ENCODE measurements at places on chromosomes 3 and 15.

DNA sequence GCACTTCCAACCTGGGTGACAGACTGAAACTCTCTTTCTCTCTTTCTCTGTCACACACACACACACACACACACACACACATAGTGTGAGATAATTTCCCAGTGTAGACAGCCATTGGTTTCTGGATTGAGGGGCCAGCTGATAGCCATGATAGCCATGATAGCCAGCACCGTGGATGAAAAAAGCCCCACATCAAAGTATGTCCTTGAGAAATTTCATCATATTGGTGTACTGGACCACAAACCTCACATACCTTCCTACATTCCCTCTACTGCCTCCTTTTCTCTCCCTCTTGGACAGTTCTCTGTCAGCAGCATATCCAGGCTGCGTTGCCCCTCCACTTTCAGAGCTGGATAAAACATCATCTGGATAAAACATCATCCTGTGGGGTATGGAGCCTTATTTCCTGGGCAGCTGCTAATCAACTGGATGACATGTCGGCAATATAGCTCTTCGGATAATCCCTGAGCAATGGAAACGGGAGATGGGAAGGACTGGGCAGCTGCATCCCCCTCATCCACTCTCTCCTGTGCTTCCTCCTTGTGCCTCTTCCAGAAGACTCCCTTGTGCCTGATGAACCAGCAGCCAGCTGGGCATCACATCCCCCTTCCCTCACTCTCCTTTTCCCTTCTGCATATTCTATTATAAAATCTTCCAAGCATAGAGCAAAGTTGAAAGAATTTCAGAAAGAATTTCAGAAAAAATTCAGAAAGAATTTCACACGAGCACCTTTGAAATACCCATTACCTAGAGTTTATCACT lies 39.3 kb downstream of the GRK7 start:
- no peak for DNase-seq

DNA sequence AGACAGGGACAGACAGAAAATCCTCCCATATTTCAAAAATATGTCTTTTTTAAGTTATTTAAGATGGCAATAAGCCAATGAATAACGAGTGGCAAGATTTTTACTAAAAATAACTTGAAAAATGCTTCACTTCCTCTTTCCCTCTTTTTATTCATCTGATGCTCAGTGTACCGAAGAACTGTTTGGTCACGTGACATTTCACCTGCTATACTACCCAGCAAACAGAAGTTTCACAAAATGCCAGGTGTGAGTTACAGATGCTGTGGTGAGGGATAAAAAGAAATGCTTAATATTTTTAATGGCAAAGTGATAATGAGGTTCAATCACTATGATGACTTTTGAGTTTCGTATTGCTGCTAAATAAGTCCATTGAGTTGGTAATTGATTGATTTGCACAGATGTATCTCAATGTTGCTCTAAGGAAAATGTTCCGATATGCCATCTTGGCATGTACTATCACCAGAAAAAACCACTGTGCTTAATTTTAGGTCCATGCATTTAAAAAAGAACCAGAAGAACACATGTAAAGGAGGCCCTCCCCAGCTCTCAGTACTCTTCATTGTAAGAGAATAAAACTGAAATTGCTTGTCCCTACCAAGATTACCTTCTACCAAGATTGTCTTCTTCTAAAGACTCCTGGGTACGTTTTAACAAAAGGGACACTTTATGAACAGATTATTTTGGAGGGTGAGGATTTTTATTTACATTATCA lies 26.0 kb upstream of the SEC62 start:
- no peak for DNase-seq

DNA sequence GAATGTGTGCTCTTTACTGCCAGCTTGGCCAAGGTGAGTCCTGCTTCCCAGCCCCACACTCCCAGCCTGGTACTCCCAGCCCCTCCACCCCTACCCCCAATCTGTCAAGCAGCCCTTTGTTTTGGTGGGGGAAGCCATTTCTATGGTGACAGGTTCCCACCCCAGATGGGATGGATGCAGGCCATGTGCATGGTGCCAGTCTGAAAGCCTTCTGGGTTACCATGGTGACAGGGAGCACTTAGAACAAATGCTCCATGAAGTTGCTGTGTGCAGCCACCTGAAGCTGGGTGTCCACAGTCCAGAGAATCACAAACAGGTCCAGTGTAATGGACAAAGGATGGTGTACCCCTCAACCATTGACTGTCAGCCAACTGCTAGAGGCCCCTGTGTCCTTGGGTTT lies 19.1 kb upstream of the VILL start:
- no peak for DNase-seq

DNA sequence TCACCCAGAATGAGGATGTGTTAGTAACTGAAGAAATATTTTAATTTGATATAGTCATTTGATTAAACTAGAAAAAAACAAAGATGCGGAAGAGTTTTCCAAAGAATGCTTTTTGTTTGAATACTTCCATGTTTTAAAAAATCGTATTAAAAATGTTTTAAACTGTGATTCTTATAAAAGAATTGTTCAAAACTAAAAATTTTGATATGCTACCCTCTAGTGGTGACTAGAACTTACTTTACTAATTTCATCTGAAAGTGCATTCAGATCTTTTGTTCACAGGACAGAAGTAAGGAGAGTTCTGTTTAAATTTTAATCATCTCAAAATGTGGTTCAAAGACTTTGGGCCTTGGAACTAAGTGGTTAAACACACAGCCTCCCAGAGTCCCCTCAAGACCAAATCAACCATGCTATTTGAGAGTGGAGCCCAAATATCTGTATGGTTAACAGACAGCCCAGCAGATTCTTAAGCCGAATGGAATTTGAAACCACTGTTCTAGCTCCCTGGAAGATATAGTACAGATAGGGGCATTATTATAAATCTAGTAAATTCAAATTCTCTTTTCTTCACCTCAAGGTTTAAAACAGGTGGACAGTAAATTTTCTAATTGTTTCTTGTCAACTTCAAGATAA lies 45.2 kb upstream of the SYNPR start:
- no peak for DNase-seq

All from A172 (cell line).